ENCODE measurements at places on chromosomes 6 and 20.

- no peak for DNase-seq
Observed at GRCh38 chr20:46289432-46289831, 18.9 kb downstream of the CDH22 start.

DNA sequence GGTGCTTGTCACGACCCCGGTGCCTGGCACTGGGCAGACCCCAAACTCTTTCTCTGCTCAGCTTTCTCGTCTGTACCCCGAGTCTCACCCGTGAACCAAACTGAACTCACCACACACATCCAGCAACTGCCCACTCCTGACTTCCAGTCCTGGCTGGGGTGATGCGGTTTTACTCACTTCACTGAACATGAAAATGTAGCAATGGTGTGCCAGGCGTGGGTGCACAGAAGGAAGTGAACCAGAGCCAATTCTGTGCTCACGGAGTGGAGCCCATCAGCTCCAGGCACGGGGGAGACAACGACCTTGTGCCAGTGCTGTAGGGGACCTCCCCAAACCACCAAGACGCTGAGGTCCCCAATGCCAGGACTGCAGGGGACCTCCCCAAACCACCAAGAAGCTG, 78.7 kb upstream of the AFDN start:
- DNase-seq = no peak

GRCh38 chr6:509676-510075, 118.1 kb downstream of the IRF4 start:
- no peak for DNase-seq

DNA sequence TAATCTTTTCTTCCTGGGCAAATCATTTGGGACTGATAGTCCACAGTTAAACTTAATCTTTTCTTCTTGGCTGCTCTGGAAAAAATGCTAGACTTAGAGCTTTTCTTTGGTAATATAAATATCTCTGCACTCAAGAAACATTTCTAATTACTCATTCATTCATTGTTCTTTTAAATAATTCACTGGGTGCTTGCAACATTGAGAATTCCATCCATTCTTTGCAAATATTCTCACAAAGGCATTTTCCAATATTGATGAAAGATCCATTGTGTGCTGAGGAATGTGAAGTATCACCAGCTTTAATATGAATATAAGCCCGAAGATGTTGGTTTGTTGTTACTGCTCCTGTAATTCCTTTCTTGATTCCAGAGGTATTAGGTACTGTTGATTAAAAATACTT, 38.4 kb downstream of the AKAP7 start:
- no peak for DNase-seq

DNA sequence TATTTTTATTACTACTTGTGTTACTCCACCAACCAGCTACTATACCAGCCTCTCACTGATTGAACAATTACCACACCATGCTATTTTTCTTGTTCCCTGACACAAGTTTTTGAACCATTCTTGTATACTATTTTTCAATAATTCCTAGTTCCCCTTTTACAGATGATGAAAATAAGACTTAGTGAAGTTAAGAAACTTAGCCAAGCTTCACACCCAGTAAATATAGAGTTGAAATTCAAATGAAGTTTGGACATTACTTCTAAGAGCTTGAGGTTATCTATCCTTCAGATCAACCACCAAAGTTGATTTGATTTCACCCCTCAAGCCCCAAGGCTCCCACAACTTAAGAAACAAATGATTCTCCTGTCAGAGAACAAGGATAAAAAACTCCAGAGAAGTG, 13.1 kb upstream of the BCAS1 start:
- DNase-seq = no peak

GRCh38 chr6:87822011-87822410, 120.0 kb upstream of the AKIRIN2 start:
- no peak for DNase-seq

DNA sequence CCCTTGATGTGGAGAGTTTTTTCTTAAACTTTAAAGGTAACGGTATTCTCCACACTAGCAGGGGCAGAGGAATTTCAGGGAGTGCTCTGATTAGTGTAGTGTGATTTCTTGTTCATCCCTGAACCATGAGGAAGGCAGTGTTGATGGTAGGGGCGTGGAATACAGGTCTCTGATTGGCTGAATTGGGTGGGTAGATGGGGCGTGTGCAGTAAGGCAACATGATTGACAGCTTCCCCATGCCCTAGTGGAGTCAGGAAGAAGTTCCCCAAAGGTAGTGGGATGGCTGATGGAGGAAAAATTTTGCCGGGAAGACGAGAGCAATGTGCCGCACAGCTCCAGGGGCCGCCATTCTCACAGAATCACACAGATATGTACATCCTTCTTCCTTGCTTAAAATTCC, 97.4 kb upstream of the SALL4 start:
- no peak for DNase-seq

DNA sequence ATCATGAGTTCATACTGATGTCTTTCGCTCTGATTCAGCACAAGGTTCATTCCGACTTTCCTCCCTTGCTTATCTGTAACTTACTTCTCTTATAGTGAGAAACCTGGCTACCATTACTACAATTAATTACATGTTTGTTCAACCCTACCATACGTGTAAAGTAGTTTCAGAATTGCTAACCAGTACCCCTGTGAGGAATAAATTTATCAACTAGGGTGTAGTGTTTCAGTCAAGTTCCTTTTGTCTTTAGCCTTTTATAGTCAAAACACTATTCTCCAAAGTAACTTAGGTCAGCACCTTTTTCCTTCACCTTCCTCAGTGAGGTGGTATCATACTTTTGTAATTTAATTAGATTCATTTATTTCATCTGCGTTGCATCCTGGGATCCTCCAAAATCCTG, 64.9 kb downstream of the MAP3K4 start:
- DNase-seq = no peak

GRCh38 chr20:53003420-53004154, 31.4 kb downstream of the TSHZ2 start:
- no peak for DNase-seq

DNA sequence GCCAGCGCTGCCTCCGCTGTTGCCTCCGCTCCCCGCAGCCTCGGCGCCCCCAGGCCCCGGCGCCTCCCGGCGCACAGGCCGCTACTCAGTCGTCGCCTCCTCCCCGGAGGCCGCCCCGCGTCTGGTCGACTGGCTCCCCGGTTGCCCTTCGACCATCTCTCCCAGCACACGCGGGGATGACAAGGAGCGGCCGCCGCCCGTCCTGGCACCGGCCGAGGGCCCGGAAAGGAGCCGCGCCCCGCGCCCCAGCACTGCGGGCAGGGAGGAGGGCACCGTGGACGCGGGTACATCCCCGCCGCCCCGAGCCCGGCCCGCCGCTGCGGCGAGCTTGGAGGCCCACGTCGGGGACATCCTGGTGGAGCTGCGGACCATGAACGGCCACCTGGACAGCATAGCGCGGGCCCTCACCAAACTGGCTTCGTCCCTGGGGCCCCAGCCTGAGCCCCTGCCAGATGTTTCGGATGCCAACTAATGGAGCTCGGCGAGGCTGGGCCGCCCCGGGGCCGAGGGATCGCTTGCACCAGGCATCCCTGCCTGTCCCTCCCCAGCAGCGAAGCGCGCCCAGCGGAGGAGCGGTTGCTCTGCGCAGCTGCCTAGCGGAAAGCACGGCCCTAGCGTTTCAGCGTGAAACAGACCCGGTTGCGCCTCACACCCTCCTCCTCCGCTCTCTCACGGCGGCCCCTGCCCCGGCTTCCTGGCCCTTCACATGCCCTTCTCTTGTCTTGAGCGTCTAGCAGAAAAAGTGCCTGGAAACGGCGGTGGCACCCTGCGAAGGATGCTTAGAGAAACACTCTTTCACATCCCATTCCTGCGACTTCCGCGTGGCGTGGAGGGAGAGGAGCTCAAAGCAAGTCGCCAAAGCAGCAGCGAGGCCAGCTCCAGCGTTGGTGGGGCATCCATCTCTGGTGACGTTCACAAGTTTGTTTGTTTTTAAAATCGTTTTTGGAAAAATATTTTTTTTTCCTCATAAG, 285.8 kb upstream of the SUPT3H start:
- DNase-seq = peak; percentile 57

Data from stimulated activated CD4-positive, alpha-beta T cell treated with anti-CD3 and anti-CD28 coated beads, Interleukin-4, amount 100 ng/mL, for 1 hour (primary cell).